ENCODE measurements at places on chromosomes 16 and 17.
A peak's percentile ranks its signal among the peaks of the same experiment; 100 is the strongest.

DNA sequence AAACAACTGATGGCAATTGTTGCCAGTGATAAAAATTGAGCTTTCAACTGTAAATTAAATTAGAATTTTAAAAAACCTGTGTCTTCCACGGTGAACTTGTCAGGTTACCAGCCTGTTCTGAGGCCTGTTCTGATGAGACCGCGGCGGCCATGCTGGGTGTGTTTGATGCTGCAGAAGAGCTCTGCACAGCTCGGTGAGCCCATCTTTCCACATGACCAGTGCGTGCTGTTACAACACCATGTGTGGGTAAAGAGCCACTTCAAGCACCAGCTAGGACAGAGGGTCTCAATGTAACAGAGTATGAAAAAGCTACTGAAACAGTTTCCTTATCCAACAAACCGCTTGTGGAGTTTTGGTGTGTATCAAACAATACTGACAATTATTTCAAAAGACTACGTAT is 48.5 kb downstream of the RPTOR start:
- DNase-seq: no peak

DNA sequence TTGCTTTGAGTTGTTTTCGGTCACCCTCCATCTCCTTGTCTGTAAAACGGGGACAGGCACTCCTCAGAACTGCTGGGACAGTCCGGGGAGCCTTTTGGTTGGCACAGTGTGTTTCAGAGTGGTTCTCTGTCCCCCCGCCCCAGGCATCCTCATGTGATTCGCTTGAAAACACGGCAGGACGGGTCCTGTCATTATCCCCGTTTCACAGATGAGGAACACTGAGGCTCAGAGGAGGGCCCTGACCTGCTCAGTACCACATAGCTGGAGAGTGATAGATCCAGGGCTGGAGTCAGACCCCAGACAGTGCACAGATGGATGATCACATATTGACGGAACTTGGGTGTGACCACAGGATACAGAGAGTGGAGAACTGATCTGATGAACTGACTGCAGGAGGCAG is 13.5 kb upstream of the ADGRG1 start:
- DNase-seq: no peak

GRCh38 chr16:2798723-2799204 is 494 bp downstream of the PRSS41 start:
- no peak for DNase-seq

DNA sequence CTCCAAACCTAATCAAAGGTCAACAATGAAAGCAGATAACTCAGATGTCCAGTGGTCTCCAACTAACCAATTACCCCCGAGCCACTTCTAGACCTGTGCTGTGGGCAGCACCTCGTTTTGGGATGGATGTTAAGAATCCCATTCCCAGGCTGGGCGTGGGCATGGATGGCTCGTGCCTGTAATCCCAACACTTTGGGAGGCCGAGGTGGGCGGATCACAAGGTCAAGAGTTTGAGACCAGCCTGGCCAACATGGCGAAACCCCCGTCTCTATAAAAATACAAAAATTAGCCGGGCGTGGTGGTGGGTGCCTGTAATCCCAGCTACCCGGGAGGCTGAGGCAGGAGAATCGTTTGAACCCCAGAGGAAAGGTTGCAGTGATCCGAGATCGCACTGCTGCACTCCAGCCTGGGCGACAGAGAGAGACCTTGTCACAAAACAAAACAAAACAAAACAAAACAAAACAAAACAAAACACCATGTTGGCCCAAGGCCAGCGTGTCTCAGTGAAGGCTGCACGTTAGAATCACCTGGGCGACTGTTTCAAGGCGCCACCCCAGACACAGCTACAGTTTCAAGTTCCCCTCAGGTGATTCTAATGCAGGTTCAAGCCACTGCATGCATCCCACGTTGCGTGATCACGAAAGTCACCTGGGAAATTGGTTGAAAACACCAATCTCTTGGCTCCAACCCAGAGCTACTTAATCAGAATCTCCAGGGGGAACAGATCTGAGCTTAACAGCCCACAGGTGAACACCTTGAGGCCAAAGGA is 21.3 kb downstream of the COX4I1 start:
- no peak for DNase-seq

DNA sequence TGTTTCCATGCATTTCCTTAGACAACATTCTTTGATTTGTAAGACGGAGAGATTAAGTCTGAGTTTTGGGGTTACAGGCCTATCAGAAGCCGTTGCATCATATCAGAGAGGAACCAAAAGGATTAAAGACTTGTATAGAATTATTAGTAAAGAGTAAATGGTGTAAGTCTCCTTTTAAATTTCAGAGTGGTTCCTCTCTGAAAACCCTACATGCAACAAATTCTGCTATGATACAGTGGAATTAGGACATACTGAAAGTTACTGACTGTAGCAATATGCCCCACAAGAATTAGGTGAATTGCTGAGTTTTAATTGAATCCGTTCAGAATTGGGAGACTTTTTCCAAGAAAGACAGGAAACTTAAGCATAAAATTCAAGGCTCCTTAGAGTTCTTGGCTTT is 221.6 kb downstream of the FTO start:
- DNase-seq: no peak

DNA sequence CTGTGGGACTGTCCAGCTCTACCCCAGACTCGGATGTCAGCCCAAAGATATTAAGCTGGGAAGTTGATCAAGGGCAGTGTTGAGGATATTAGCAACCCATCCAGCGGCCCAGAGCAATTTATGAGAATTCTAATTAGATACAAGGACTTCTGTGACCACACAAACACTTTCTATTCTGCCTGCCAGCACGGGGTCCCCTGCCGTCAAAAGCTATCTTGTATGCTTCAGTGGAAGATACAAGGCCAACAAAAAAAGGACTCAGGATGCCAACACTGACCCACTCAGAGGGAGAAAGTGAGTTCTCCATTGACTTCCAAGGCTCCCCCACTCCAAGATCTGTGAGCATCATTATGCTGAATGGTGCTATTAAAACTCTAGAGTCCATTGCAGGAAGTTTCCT is 390.7 kb downstream of the GRIN2A start:
- no peak for DNase-seq

DNA sequence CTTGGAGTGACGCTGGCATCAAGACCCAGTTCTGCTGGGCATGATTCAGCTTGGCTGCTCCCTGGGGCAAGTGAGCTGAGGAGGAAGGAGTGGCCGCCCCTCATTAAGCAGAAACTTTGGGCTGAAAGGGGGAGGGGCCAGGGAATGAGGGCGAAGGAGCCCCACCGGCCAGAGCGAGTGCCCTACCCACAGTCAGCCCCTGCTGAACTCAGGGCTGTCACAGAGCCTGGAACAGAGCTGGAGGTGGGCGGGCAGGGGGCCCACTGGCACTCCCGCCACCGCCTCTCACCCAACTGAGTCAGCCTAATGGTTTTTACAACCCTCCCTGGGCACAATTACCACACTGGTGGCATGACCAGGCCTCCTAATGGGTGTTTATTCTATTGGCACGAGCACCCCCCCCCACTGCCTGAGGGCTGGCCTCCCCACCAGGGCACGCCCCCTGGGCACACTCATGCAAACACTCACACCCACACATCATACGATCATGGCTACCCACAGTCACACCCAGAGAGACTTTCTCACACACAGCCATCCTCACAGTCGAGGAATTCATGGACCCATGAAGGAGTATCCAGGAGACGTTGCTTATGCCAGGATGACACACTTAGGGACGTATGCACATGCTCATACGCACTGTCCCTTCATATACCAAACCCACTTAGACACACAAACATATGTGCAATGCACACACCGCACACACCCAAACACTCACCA is 19.2 kb downstream of the UNC119 start:
- DNase-seq: peak; percentile 39

DNA sequence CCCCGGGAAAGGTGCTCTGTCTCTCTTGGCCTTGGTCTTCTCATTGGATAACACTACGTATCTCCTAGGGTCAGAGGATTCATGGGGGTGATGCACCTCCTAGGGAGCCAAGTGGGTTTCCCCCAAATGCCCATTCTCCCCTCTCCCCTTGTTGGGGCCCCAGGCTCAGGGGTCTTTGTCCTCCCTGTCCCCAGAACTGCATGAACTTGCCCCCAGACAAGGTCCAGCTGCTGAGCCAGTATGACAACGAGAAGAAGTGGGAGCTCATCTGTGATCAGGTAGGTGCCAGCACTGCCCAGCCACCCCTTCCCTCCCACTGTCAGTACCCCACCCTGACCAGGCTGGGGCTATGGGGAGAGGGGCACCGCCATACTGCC is 8.7 kb downstream of the FMNL1 start:
- DNase-seq: no peak

DNA sequence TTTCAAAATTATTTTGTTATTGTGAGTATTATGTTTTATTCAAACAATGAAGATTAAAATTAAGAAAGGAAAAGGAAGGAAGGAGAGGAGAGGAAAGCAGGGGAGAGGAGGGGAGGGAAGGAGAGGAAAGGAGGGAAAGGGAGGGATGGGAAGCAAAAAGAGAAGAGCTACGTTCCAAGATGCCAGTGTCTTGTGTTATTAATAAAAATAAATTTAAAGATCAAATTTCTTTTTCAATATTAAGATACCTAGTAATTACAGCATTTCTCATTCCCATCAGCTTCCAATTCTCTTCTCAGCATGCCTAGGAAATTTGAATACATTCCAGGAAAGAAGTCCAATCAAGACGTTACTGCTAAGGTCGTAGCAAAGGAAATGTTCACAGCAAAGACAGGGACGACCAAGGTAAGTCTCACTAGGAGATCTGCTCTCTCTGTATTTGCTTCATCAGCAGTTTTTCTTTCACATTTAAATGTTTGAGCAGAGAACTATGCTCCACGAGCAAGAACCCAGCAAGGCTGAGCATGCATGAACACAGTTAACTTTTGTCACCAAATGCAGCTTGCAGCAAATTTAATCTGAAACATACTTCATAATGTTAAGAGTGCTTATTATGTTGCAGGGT is 63.3 kb upstream of the HLF start:
- no peak for DNase-seq

DNA sequence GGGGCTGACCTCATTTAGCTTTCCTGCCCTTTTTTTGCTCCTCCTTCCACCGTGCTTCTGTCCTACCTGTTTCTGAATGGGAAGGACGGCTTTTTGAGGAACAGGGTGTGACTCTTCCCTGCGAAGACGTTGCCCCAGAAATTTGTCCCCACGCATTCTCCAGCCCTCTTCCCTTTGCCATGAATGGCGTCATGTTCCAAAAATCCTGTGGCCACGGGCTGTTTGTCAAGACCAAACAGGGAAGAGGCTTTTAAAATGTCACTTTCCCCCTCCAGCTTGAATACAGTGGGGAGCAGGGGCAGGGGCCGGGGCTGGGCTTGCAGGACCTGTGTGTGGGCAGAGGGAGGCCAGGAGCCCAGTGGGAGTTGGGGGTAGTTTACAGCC is 13.9 kb downstream of the MPRIP start:
- no peak for DNase-seq

GRCh38 chr16:89313583-89313982 is 96.1 kb downstream of the ZNF778 start:
- DNase-seq: no peak

DNA sequence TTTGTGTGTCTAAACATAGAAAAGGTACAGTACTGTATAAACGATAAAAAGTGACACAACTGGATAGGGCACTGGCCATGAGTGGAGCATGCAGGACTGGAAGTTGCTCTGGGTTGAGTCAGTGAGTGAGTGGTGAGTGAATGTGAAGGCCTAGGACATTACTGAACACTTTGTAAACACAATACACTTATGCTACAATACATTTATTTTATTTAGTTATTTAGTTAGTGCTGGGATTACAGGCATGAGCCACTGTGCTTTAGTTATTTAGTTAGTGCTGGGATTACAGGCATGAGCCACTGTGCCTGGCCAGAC is 4.6 kb downstream of the CFAP20 start:
- no peak for DNase-seq

- peak; percentile 88 for DNase-seq
Measured at GRCh38 chr17:41647940-41648410, 23.6 kb upstream of the KRT17 start.

- DNase-seq: no peak
Measured at GRCh38 chr16:2842340-2843000, 12.4 kb downstream of the ZG16B start.

DNA sequence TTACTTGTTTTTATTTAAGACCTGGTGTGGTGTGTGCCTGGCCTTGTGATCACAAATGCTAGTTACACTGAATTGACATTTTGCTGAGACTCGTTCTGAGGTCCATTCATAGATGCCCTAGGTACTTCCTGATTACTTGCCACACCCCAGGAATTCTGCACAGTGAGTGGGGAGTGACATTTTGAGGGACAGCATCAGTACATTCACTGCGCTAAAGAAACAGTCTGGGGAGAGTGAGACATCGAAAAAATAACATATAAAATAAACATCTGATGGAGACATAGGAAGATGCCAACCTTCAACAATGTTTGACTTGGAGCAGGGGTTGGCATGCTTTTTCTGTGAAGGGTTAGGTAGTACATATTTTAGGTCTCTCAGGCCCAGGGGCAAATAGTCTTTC is 30.4 kb downstream of the ABCC1 start:
- no peak for DNase-seq

DNA sequence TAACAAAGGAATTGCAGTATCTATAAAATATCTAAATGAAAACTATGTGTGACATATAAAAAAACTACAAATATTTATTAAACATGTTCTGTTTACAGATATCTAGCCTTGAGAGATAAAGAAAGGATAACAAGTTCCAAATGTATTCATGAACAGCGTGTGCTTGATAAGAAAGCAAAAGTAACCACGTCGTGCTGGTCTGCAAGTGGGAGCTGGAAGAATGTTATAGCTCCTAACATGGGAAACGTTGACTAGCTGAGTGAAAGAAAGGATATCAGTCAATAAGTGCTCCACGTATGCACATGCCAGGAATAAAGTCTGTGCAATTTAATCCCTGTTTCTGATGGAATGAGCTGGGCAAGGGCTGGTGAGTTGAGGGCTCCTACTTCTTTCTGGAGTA is 71.2 kb upstream of the CDYL2 start:
- peak; percentile 45 for DNase-seq

GRCh38 chr16:66439051-66439730 is 12.1 kb downstream of the BEAN1 start:
- no peak for DNase-seq

- DNase-seq: no peak
Measured at GRCh38 chr16:1225051-1225451, at the start of gene TPSG1. Gene TPSG1 (minus strand): TSS chr16:1225268. CDS start chr16:1225252, 16 bp downstream.

DNA sequence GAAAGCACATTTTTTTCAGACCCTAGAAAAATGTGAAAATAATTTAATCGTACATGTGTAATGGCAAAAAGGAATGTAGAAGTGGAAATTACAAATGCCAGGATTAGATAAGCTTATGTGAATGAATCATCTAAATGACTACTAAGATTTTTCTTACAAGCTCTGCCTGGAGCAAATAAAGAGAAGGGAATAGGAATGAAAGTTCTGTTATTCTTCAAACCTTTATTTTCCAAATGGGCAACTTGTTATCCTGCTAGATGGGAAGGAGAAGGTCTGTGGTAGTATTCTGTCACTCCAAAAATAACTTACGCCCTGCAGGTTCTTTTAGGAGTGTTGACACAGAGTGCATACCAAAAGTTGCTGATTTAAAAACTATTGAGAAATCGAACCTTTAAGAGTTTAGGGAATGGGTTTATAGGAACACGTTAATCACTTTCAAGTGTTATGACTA is 9.7 kb downstream of the CTCF start:
- DNase-seq: no peak
